ENCODE measurements at places on chromosomes 5 and 9.

GRCh38 chr5:63439537-63439936 is 522.7 kb downstream of the HTR1A start:
- DNase-seq = no peak

- DNase-seq = no peak
Measured at GRCh38 chr9:126393876-126394275, 67.2 kb downstream of the MVB12B start.

GRCh38 chr5:166431456-166431855 is 1860.0 kb upstream of the WWC1 start:
- no peak for DNase-seq

GRCh38 chr5:67377631-67378030 is 181.0 kb upstream of the CD180 start:
- no peak for DNase-seq

DNA sequence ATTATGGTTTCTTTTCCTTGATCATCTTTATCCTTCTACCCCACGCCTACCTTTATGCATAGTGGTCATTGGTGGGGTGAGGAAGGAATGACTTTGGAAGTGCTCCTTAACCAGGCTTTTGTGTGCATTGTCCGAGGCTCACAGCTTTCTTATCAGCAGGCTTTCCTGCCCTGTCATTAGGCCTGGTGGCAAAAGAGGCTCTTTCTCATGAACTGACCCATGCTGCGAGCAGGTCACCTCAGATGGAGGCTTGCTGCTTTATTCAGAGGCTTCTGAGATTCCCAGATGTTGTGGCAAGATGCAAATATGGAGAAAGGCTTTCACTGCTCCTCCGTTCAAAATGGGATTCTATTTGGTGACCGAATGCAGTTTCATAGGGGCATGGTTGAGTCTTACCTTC is 57.4 kb upstream of the DMRTA1 start:
- DNase-seq = no peak

DNA sequence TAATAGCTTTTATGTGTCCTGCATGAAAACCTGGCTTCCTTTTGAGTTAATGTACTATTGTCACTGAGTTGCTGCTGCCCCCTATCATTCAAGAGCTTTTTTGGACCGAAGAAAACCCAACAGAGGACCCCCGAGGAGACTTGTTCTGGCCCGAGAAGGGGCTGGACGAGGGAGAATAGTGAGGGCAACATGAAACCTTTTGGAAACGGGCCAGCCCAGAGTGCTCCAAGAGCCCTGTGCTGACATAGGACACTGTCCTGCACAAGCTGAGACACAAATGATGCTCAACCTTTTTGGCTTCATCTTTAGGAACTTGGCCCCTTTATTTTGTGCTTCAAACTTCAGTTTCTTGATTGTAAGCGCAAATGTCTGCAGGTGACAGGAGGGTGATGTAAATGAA is 4.0 kb upstream of the GADD45G start:
- DNase-seq = no peak

GRCh38 chr5:150615141-150615699 is 25.2 kb upstream of the SYNPO start:
- no peak for DNase-seq

GRCh38 chr5:134082264-134082992 is 32.1 kb upstream of the TCF7 start:
- no peak for DNase-seq

DNA sequence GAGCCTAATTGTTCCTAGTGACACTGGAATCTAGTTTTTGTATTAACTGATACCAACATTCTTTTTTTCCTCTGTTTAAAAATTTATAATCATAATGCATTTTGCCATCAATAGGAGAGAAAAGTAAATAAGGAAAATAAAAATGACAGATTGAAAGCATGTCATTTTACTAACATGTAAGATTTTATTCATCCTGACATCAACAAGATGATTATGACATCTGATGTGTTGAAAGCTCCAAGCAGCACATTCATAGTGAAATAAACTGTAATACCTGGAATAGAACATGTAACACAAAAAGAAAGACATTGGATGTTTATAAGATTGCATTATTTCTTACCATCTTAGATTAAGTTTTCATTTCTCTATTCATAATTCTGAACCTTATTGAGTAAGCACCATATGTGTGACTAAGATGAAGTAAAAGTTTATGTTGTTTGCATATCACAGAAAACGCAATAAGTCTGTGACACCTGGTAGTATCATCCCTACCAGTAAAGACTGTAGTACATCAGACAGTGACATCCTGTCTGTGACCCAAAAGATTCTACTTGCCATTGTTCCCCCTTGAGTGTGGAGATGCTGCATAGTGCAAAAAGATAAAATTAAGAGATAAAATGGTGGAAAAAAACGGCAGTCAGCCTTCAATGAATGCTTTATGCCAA is 225.6 kb downstream of the PCSK5 start:
- no peak for DNase-seq

DNA sequence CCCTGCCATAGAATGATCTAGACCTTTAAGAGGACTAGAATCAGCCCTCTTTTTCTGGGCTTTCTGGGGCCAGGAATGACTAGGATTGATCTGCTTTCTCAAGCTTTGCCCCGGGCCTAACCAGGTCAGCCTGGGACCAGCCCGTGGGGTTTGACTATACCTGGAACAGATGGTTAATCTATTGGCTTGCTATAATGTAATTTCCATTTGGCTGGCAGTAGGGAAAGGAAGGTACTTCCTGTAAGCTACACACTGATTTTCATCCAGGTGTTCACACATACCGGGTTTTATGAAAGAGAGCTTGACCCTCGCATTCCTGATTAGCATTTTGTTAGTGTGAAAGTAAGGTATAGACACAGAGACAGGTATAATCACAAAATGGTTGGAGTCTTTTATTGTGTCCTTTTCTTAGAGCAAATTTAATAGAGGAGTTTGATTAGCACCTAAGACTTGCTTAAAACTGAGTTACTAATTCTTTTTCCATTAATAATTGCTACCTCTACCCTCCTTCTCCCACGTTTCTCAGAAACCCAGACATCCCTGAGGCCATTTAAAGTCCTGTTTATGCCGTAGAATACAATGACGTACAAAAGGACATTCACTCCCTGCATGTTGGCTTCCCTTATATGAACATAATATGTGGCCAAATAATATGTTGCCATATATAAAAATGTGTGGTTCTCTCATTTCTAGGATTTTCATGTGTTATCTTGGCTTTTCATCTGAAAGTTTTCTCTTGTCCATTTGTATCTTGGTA is 17.3 kb downstream of the LNPEP start:
- no peak for DNase-seq

DNA sequence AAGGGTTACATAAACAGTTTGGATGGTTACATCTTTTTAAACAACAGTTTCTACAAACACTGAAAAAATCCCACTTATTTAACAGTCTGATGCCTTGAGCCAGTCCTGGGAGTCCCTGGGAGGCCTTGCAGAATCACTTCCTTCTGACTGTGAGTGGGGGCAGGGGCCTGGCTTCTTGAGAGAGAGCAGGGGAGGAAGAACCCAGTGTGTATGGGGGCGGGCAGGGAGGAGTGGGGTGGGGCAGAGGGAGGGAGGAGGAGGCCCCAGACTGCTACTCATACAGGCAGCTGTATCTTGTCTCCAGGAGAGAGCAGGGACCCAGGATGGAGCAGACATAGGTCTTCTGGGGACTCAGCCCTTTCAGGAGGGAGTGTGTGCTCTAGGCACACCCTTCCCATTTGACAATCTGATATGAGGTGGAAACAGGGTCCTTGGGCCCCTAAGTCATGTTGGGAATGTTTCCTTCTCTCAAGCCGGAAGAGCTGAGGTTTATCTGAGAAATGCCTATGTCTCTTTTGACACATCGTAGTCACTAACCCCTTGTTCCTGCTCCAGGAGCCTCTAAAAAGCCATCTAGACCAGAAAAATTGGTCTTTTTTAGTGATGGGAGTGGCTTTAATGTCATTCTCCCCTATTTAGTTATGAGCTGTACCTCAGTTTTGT is 52.8 kb downstream of the IRF1 start:
- DNase-seq = peak; percentile 59

- no peak for DNase-seq
Measured at GRCh38 chr9:8863886-8864544, 1064.4 kb upstream of the DMAC1 start.

All from MM.1S (cell line).